ENCODE measurements at places on chromosomes 5 and 9.

- no peak for DNase-seq
Measured at GRCh38 chr5:17174965-17175364, 42.5 kb upstream of the BASP1 start.

DNA sequence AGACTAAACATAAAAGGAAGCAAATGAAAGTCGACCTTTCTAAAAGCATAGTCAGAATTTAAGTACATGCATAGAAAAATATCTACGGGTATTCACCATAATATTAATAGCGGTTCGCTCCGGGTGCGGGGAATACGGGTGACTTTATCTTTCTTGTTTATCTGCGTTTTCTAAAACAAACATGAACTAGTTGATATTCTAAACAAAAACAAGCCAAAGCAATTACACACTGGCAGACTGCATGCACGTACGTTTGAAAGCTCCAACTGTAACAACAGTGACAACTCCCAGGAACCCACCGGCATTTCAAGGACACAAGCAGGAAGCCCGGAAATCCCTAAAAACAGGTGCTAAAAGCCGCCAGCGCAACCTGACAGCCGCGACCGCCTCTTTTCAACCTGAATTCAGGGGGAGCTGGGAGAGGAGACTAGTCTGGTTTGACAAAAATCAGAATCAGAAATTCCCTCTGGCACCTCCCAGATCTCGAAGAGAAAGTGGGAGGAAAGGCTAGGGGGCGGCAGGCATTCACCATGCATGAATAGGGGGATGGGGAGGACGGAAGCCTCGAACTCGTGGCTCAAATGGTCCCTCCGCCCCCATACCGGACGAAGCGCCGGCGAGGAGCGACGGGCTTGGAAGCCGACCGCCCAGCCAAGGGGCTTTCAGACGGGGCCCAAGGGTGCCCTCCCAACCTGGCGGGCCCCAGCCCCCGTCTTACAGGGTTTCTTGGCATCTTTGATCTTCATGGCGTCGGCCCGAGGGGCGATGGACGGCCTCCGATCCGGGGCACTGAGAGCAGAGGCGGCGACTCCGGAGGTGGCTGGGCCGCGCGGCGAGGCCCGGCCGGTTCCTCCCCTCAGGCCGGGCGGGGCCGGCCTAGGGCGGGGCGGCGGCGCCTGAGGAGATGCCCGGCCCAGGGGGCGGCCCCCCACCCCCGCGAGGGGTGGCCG lies at the start of gene PANK3:
PANK3 (minus strand) TSS at position 831 of the 950 bp plus-strand sequence; CDS start at position 746, 85 bp downstream.
- DNase-seq, result peak; percentile 82

DNA sequence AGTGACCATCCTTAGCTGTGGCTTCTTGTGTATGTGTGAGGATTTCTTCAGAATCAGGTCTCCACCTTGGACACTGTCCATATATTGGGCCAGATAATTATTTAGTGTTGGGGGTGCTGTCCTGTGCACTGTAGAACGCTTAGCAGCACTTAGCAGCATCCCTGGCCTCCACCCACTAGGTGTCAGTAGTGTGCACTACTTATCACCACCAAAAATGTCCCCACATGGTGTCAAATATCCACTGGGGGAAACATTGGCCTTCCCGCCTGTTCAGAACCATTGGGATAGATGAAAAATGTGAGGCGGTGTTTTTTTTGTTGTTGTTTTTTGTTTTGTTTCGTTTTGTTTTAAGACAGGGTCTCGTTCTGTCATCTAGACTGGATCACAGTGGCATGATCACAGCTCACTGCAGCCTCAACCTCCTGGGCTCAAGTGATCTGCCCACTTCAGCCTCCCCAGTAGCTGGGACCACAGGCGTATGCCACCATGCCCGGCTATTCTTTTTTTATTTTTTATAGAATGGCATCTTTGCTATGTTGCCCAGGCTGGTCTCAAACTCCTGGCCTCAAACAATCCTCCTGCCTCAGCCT lies 67.7 kb downstream of the TENT4A start:
- DNase-seq, result no peak

DNA sequence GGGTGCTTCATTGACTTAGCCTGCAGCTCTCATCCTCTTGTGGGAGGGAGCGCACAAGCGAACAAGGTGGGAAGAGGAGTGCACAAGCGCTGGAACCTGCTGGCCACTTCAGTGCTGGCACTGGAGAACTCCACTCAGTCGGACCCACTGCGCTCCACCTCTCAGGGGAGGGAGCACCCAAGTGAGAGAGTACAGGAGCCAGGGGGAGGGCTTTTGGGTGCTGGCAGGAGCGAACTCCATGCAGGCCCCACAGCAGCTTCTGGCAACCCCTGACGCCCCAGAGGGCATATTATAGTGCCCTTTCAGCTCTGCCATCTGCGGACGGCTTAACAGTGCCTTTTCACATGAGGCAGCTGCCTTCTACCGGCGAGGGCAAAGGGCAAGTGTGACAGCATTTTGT lies 774.2 kb upstream of the COX7C start:
- DNase-seq, result no peak

DNA sequence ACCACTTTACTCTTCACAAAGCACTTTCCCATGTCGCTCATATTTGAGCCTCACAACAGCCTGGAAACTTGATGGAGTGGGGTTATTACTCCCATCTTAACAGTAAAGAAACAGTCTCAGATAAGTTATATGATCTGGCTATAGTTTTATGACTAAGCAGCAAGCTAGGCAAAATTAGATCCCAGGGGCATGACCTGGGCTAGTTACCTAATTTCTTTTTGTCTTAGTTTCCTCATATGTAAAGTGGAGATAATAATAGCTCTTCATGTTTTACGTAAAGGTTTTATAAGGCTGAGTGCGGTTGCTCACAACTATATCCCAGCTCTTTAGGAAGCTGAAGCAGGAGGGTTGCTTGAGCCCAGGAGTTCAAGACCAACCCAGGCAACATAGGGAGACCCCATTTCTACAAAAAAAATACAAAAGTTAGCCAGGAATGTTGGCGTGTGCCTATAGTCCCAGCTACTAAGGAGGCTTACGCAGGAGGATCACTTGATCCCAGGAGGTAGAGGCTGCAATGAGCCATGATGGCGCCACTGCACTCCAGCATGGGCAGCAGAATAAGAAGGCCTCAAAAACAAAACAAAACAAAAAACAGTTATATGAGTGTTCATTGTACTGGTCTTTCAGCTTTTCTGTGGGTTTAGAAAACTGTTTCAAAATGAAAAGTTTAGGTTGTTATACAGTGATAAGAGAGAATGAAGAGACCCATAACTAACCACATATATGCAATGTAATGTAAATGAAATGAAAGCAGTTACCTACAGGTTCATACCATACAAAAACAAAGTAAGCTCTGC lies 6.5 kb upstream of the PLIN2 start:
- DNase-seq, result no peak

- no peak for DNase-seq
Measured at GRCh38 chr5:96595300-96596090, 66.7 kb upstream of the CAST start.

GRCh38 chr5:144356489-144356888 lies 185.8 kb downstream of the KCTD16 start:
- no peak for DNase-seq

- no peak for DNase-seq
Measured at GRCh38 chr5:68054638-68055037, 160.9 kb upstream of the PIK3R1 start.

- DNase-seq, result no peak
Measured at GRCh38 chr9:136138566-136138965, 19.9 kb upstream of the TMEM250 start.

GRCh38 chr5:107885601-107886000 lies 214.9 kb upstream of the EFNA5 start:
- DNase-seq, result no peak

DNA sequence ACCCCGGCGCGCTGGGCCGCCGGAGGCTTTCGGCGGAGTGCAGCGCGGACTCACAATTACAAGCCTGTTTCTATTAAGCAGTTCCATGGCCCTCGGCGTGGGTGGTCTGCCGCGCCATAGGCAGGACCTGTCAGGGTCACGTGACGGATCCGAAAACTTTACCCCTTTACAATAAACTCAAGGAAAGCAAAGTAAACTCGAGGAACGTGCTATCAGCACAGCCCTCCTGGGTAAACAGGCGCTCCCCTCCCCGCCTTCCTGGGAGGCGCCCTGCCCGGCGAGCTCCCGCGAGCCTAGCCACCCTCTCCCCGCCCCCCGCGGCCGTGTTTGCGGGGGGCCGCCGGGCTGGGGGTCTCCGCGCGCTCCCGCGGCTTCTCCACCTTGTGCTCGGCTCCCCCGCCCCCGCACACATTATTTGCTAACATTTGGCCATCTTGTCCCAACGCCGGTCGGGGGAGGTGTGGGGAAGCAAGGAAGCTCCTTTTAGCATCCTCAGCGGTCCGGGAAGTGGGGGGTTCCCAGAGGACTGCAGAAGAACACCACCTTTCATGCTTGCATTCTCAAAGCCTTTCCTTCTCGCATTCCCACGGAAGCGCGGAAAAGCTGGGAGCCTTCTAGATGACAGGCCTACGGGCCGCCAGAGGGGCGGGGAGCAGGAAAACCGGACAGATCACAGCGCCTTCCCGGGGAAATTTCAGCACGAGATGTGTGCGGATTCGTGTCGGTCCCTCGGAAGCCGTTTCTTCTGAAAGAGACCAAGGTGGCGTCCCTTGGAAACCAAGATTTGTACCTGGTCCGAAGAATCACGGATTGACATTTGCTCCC lies at the start of gene PTCH1:
PTCH1 (minus strand) TSS at position 238 of the 825 bp plus-strand sequence.
- DNase-seq, result no peak

- DNase-seq, result no peak
Measured at GRCh38 chr9:112029921-112030444, 133.4 kb downstream of the UGCG start.

DNA sequence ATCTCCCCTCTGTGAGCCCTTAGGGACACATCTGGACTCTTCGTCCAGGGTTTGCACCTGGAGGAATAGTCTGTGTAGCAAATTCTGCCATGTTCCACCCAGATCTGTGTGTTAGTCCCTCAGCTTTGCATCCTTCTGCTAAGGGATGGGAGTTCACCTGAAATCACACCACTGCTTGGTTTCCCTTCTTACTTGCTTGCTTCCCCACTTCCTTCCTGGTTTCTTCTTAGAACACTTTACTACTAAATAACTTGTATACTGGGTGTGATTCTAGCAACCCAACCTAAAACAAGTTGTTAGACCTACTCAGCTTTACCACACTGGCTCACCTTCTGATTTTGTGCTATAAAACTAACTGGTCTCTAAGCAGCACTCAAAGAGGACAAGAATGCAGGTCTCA lies 202.6 kb upstream of the MAP3K1 start:
- DNase-seq, result no peak

DNA sequence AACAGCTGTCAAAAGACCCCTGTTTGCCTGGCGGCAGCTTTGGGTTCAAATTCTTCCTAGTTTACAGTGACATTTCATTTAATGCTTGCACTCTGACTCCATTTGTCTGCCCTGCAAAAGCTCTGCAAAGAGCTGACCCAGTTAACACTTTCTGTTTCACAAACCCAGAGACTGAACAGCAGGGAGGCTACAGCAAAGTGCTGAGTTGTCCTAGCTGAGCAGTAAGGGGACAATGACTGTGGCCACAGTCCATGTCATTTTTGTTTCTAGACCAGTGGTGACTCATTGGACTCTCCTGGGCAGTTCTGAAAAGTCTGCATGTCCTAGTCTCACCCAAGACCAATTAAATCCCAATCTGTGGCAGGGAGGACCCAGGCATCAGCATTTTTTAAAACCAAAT lies 994.8 kb upstream of the WWC1 start:
- no peak for DNase-seq

DNA sequence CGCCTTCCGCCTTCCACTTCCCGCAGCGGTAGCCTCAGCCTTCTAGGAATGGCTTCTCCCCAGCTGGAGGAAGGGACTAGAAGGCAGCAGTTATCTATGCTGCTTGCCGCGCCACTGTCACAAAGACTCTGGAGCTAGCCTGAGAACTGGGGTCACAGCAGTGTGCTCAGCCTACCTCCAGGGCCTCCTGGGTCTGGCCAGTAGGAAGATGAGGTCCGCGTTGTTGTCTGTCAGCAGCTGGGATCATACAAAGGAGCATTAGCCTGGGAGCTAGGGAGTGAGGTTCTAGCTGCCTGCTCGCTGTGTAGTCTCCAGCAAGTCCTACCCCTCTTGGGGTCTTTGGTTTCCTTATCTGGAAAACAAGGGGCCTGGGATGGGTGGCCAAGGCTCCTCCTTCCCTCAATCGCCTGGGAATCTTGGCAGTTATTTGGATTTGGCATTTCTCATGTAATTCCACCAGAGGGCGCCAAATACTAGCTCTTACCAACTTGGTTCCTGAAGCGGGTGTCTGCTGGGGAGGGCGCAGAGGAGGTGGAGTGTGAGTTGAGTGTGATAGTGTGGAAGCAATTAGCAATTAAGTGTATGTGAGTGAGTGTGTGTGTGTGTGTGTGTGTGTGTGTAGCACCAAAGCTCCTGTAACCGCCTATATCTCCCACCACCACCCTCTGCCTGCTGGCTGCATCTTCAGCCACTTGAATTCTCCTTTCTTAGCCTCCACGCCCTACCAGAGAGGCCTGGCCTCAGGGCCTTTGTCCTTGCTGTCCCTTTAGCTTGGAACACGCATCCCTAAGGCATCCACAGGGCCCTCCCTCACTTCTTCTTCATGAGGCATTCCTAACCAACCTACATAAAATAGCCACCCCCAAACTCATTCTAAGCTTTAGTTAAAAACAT lies 97.1 kb downstream of the ENTREP1 start:
- peak; percentile 59 for DNase-seq

DNA sequence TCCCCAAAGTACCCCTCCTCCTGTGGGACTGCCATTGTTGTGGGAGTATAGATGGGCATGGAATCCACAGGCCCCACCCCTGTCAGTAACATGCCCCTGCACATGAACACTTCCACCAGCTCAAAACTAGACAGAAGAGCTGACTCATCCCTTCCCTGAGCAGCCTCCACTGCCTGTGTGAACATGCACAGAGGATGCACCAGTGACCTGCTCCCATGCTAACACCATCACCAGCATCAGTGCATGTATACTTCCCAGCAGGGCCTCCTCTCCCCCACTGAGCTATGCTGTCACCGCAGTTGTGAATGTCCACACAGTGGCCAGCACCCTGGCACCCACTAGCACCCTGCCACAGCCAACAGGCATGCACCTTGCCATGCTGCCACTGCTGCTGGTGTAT lies 939.8 kb downstream of the EFNA5 start:
- no peak for DNase-seq

DNA sequence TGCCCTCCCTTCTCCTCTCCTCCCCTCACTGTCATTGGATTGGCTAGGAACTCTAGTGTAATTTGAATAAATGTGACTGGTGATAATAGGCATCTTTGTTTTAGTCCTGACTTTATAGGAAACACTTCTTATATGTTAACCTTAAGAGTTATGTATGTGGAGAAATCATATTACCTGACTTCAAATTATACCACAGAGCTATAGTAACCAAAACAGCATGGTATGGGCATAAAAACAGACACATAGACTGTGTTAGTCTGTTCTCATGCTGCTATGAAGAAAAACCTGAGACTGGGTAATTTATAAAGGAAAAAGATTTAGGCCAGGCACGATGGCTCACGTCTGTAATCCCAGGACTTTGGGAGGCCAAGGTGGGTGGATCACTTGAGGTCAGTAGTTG lies 9.4 kb downstream of the MRRF start:
- no peak for DNase-seq

All from substantia nigra (tissue), 51 donors.